ENCODE measurements at places on chromosomes 11 and 22. TPM values are rescaled to one million over a fixed set of nuclear protein-coding genes. Genes with fewer than 3 reads are reported as not detected.

Gene OR5P2
- total RNA-seq: not detected

Gene MADD
- 155 TPM for total RNA-seq

Gene SLC37A2
- 0.52 TPM for total RNA-seq

Gene MCAM
- 54.0 TPM for total RNA-seq

Gene ZC3H7B
- total RNA-seq: 33.5 TPM

All from T-helper 17 cell (primary cell).